Ovary (tissue), 10 donors: ENCODE measurements at places on chromosomes 16 and 17. TPM values are rescaled to one million over a fixed set of nuclear protein-coding genes. Genes with fewer than 3 reads are reported as not detected.

- peaks cover 2% of the 10 kb centered on the region for H3K4me1 ChIP-seq
- no peaks in the 10 kb centered on the region for H3K27me3 ChIP-seq
- H3K27ac ChIP-seq = no peak overlapping the region
- H3K36me3 ChIP-seq = no peaks in the 10 kb centered on the region
These were observed 5.1 kb upstream of the KRT16 start for GRCh38 chr17:41617698-41618097.

The PRR15L gene
- 0.82 TPM for total RNA-seq

GRCh38 chr16:86033016-86033474, 134.1 kb downstream of the IRF8 start:
- no peaks in the 10 kb centered on the region for H3K27me3 ChIP-seq
- H3K4me1 ChIP-seq = no peaks in the 10 kb centered on the region
- no peak for DNase-seq
- H3K36me3 ChIP-seq = no peaks in the 10 kb centered on the region
- H3K27ac ChIP-seq = no peak overlapping the region

DNA sequence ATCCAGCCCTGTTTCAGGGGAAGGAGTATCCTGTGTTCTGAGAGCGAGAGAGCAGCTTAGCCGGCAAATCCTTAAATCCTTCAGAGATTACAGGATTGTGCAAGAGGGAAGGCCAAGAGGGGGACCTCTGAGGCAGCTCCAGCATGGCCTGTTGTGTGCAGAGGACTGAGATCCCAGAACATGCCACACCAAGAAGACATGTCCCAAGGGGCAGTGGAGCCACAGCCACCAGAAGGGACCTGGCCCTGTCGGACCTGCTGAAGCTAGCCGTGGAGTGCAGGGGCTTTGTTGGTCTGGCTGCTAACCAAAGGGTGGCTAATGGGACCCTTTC, 1.6 kb upstream of the MRC2 start:
- H3K27ac ChIP-seq = no peak overlapping the region
- no peak for DNase-seq
- no peaks in the 10 kb centered on the region for H3K27me3 ChIP-seq
- H3K4me3 ChIP-seq = no peak overlapping the region
